Astrocyte (in vitro differentiated cells and primary cell): ENCODE measurements at places on chromosomes 3 and 15. TPM values are rescaled to one million over a fixed set of nuclear protein-coding genes. Genes with fewer than 3 reads are reported as not detected.

GRCh38 chr3:190432216-190432615 is 17.5 kb downstream of the TMEM207 start:
- no peak overlapping the region for H3K4me3 ChIP-seq
- H3K4me1 ChIP-seq: no peaks in the 10 kb centered on the region
- no peaks in the 10 kb centered on the region for H3K27me3 ChIP-seq
- H3K27ac ChIP-seq: no peak overlapping the region

DNA sequence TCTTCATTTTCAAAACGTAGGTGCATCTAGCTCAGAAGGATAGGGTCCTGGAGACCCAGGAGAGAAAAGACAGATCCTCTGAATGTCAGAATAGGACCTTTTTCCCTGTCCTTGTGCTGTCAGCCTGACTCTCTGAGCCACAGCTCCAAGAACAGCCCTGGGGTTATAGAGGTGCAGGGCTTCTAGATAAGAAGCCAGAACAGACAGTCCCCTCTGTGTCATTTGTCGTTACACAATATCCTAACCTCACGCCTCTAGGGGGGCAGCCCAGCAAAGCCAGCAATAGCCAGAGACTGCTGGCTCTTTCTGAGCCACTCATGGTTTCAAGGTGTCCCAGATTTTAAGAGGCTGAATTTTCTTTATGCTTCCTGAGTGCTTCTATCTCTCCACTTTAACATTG is 153.2 kb upstream of the THBS1 start:
- no peak for DNase-seq
- no peaks in the 10 kb centered on the region for H3K36me3 ChIP-seq
- peaks cover 31% of the 10 kb centered on the region for H3K4me1 ChIP-seq
- H3K4me3 ChIP-seq: no peak overlapping the region

GRCh38 chr3:132343018-132343612 is 25.9 kb downstream of the ACP3 start:
- H3K36me3 ChIP-seq: no peaks in the 10 kb centered on the region
- H3K27me3 ChIP-seq: no peaks in the 10 kb centered on the region
- no peak overlapping the region for H3K4me3 ChIP-seq
- H3K4me1 ChIP-seq: peaks cover 9% of the 10 kb centered on the region

GRCh38 chr3:67031986-67032385 is 33.9 kb downstream of the KBTBD8 start:
- H3K36me3 ChIP-seq: no peaks in the 10 kb centered on the region
- no peaks in the 10 kb centered on the region for H3K27me3 ChIP-seq
- no peaks in the 10 kb centered on the region for H3K4me1 ChIP-seq
- no peak overlapping the region for H3K27ac ChIP-seq
- H3K4me3 ChIP-seq: no peak overlapping the region
- no peak for DNase-seq

The GOLGA6L22 gene
- not detected in 2 replicates for total RNA-seq

The LINGO1 gene
- 4.5 and 5.7 TPM in 2 replicates for total RNA-seq

The GABRA5 gene
- 5.9 and 7.9 TPM in 2 replicates for total RNA-seq

- no peak overlapping the region for H3K27ac ChIP-seq
- peaks cover 38% of the 10 kb centered on the region for H3K4me1 ChIP-seq
- peaks cover 22% of the 10 kb centered on the region for H3K36me3 ChIP-seq
- DNase-seq: no peak
Measured at GRCh38 chr15:88909956-88910831, 3.0 kb downstream of the MFGE8 start.

DNA sequence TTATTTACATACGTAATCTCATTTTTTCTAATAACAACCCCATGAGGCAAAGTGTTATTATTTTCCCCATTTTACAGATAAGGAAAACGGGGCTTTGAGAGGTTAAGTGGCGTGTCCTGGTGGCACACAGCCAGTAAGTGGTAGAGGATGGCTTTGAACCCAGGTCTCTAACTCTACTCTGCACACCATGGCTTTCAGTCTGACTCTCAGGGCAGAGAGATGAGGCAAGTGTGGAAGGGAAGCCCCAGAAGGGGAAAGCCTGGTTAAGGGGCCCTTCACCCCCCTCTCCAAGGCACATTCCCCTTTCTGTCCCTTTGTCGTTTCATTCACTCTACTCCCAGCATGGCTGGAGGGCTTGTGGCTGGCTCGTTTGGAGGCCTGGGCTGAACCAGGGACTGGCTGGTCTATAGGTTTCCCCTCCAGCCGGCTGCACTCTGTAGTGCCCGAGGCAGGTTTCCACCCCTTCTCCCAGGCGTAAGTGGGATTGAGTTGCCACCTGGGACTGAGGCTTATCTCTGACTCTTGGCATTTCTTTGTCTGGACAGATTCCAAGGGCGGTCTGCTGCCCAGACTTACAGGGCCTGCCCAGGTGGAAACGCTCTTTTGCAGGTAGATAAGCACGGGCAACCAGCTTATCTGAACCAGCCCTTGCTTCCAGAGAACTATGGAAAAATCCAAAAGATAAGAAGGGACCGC is 12.1 kb downstream of the SEMA4B start:
- no peak overlapping the region for H3K27ac ChIP-seq
- H3K27me3 ChIP-seq: no peaks in the 10 kb centered on the region
- H3K36me3 ChIP-seq: no peaks in the 10 kb centered on the region
- peaks cover 26% of the 10 kb centered on the region for H3K4me1 ChIP-seq

The CAMKV gene
- 0.22 and 0.45 TPM in 2 replicates for total RNA-seq

- H3K27me3 ChIP-seq: no peaks in the 10 kb centered on the region
- DNase-seq: no peak
- no peaks in the 10 kb centered on the region for H3K4me1 ChIP-seq
- no peaks in the 10 kb centered on the region for H3K36me3 ChIP-seq
- H3K4me3 ChIP-seq: no peak overlapping the region
Measured at GRCh38 chr3:26522919-26523318, 99.7 kb upstream of the LRRC3B start.

- H3K4me1 ChIP-seq: no peaks in the 10 kb centered on the region
- no peak overlapping the region for H3K4me3 ChIP-seq
- no peaks in the 10 kb centered on the region for H3K36me3 ChIP-seq
- no peak for DNase-seq
Measured at GRCh38 chr3:14884665-14885064, 62.7 kb upstream of the NR2C2 start.

The C15orf62 gene
- 0.19 TPM in 1 of 2 replicates, not detected in the other for total RNA-seq

GRCh38 chr3:8959668-8960067 is 3.6 kb downstream of the RAD18 start:
- H3K4me3 ChIP-seq: no peak overlapping the region
- no peaks in the 10 kb centered on the region for H3K27me3 ChIP-seq
- H3K27ac ChIP-seq: no peak overlapping the region

The ENTPD3 gene
- 0.53 and 0.75 TPM in 2 replicates for total RNA-seq

DNA sequence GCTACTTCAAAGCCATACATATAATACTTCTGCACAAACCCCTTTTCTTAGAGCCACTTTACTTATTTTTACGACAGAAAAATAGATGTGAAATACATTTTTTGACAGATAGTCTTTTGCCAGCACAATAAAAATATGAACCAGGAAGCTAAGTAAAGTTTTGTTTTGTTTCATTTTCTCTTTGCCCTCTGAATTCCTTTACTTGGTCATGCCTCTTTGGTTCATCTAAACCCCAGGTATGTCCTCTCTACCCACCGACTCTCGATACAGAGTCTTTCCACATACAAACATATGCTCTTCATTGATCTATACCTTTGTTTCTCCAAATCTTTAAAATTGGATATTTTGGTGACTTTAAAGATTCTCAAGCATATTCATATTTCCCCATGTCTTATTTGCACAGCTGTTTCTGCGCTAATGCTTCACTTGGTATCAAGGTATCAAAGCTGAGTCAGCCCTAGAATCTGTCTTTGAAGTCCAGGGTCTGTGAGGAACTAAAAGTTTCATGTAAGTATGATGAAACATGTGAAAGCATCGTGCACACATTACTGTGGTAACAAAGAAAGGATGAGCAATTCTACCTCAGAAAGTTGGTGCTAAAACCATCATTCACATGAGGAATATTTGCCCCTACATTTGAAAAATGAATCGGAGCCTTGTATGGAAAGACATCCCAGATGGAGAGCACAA is 845.4 kb downstream of the NAALADL2 start:
- no peaks in the 10 kb centered on the region for H3K36me3 ChIP-seq
- H3K27ac ChIP-seq: no peak overlapping the region
- H3K4me3 ChIP-seq: no peak overlapping the region
- H3K27me3 ChIP-seq: no peaks in the 10 kb centered on the region
- no peak for DNase-seq
- no peaks in the 10 kb centered on the region for H3K4me1 ChIP-seq

The FOXP1 gene
- 107 and 124 TPM in 2 replicates for total RNA-seq

DNA sequence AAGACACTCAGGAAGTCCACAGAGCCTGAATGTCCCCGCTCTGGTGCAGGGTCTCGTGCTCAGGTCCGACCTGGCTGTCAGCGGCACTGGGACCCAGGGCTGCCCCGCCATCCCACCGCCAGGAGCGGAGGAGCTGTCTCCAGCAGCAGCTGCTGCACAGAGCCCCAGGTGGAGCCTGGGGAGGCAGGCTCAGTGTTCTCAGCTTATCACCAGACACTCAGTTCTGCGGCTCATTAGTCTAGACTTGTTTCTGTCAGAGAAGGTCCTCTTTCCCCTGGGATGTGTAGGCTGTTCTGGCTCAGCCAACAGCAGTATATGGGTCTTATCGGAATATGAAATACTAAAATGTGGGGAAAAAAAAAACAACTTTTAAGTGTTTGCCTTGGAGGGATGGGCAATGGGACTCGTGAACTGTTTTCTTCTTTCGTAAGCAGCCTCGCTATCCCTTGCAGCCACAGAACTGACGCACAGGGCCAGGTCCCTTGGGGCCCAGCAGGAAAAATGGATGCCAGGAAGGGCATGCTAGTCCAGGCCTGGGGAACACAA is 75.9 kb downstream of the KLF13 start:
- H3K36me3 ChIP-seq: no peaks in the 10 kb centered on the region
- peaks cover 26% of the 10 kb centered on the region for H3K4me1 ChIP-seq
- DNase-seq: no peak
- H3K4me3 ChIP-seq: no peak overlapping the region
- no peaks in the 10 kb centered on the region for H3K27me3 ChIP-seq

DNA sequence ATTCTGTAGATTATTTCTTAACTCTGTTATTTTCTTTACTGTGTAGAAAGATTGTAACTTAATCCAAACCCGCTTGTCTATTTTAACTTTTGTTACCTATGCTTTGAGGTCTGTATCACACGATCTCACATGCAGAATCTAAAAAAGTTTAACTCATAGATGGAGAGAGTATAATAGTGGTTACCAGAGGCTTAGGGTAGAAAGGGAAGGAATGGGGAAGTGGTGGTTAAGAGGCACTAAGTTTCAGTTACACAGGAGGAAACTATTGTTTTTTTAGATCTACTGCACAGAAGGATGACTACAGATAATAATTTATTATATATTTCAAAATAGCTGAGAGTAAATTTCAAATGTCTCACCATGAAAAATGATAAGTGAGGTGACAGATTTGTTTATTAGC is 515.2 kb downstream of the RSL24D1 start:
- no peaks in the 10 kb centered on the region for H3K27me3 ChIP-seq
- no peak overlapping the region for H3K27ac ChIP-seq
- H3K4me1 ChIP-seq: no peaks in the 10 kb centered on the region
- no peaks in the 10 kb centered on the region for H3K36me3 ChIP-seq
- H3K4me3 ChIP-seq: no peak overlapping the region
- DNase-seq: no peak

The SLC9C1 gene
- total RNA-seq: not detected in 2 replicates

DNA sequence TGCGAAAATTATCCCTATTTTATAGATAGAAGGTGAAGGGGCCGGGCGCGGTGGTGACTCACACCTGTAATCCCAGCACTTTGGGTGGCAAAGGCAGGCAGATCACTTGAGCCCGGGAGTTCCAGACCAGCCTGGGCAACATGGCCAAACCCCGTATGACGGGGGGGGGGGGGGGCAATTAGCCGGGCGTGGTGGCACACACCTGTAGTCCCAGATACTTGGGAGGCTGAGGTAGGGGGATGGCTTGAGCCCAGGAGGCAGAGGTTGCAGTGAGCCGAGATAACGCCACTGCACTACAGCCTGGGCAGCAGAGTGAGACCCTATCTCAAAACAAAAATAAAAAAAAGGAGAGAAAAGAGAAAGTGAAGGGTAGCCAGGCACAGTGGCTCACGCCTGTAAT is 1.4 kb downstream of the AAGAB start:
- H3K36me3 ChIP-seq: no peaks in the 10 kb centered on the region
- peak overlapping the region; percentile 96 for H3K4me3 ChIP-seq
- H3K4me1 ChIP-seq: peaks cover 7% of the 10 kb centered on the region
- H3K27me3 ChIP-seq: no peaks in the 10 kb centered on the region
- H3K27ac ChIP-seq: peak overlapping the region; percentile 98
- no peak for DNase-seq

DNA sequence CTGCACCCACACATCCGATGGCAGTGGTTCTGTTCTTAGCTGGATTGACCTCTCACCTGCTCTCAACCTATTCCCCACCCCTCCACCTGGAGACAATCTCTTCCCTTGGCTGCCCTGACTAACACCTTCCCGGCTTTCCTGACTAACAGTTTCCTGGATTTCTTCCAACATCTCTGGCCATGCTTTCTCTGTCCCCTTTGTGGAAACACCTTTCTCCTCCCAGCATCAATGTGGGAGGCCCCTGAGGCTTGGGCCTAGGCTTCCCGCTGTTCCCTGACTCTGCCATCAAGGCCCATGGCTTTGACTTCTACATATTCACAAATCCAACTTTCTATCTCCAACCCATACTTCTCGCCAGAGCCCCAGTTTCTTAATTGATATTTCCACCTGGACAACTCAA is 142.8 kb upstream of the ATP2B2 start:
- no peak overlapping the region for H3K4me3 ChIP-seq
- H3K27ac ChIP-seq: no peak overlapping the region
- H3K27me3 ChIP-seq: peaks cover 3% of the 10 kb centered on the region
- H3K36me3 ChIP-seq: no peaks in the 10 kb centered on the region

DNA sequence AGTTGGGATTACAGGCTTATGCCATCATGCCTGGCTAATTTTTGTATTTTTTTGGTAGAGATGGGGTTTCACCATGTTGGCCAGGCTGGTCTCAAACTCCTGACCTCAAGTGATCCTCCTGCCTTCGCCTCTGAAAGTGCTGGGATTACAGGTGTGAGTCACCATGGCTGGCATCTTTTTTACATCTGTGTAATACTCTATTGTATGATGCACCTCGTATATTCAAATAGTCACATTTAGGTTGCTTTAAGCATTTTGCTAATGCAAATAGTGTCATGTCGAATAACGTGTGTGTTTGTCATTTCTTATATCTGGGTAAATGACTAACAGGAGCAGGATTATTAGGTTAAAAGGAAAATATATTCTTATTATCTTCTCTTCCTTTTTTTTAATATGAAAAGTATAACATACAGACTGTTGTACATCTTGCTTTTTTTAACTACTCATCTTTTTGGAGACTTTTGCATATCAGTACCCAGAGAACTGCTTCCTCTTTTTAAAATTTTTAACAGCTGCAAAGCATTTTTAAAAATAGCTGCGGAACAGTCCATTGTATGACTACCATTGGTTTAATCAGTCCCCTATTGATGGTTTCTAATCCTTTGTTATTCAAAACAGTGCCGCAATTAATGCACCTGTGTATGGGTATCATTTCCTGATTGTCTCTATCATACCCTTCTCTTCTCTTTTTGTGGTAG is 13.4 kb downstream of the SCAMP5 start:
- no peaks in the 10 kb centered on the region for H3K36me3 ChIP-seq
- no peaks in the 10 kb centered on the region for H3K4me1 ChIP-seq
- no peak overlapping the region for H3K27ac ChIP-seq
- H3K27me3 ChIP-seq: no peaks in the 10 kb centered on the region
- H3K4me3 ChIP-seq: no peak overlapping the region

GRCh38 chr3:14483286-14483685 is 56.9 kb downstream of the GRIP2 start:
- peaks cover 13% of the 10 kb centered on the region for H3K36me3 ChIP-seq
- H3K27ac ChIP-seq: no peak overlapping the region
- H3K4me3 ChIP-seq: no peak overlapping the region
- H3K27me3 ChIP-seq: no peaks in the 10 kb centered on the region

The UBE2E1 gene
- total RNA-seq: 145 and 150 TPM in 2 replicates
